ENCODE measurements at places on chromosomes 4 and X. TPM values are rescaled to one million over a fixed set of nuclear protein-coding genes. Genes with fewer than 3 reads are reported as not detected.

- no peak for DNase-seq
Measured at GRCh38 chr4:23750125-23750524, 139.7 kb downstream of the PPARGC1A start.

GRCh38 chr4:123127218-123127617, 204.8 kb upstream of the NUDT6 start:
- DNase-seq, result no peak

DNA sequence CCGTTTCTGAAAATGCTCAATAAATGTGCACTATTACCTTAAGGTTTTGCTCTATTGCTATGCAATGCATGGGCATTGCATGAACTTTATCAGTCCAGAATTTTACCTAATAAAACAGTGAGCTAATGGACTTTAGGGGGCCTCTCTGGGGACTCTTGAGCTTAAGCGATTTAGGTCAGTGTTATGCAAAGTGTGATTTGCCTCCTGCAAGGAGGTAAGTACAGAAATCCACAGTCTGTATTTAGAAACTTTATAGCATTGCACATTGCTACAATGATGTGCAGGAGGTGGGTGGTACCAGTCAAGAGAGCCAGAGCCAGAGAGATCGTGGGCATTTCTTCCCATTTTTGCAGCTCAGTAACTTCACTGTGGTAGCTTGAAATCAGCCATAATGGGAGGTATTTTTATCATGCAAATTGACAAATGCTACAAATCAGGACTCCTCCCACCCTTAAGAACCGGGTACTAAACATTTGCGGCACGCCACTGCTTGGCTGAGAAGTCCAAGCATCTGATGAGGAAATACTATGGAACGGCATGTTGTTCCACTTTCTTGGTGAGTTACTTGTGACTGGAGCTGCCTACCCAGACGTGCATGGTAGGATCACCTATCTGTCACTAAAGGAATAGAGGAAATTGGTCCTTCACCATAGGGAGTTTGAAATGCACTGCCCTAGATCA, 174.6 kb upstream of the PGRMC2 start:
- DNase-seq, result no peak

DNA sequence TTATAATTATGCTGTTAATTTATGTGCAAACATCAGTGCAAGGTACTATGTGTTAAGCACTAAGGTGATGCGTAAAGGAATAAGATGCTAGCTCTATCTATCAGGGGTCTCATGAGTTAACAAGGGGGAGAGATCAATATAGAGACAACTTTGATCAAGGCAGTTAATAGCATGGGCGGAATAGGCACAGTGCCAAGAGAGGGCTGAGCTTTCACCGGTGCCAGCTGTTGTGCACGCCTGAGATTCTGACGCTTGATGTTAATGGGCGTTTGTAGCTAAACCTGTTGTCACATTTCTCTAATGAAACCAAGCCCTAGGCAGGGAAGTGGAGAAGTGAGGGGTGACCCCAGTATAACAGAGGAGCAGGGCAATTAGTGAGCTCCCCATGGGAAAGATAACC, 86.0 kb upstream of the NMU start:
- DNase-seq, result no peak

- DNase-seq, result no peak
Measured at GRCh38 chr4:185183622-185184281, 20.0 kb downstream of the CFAP97 start.

DNA sequence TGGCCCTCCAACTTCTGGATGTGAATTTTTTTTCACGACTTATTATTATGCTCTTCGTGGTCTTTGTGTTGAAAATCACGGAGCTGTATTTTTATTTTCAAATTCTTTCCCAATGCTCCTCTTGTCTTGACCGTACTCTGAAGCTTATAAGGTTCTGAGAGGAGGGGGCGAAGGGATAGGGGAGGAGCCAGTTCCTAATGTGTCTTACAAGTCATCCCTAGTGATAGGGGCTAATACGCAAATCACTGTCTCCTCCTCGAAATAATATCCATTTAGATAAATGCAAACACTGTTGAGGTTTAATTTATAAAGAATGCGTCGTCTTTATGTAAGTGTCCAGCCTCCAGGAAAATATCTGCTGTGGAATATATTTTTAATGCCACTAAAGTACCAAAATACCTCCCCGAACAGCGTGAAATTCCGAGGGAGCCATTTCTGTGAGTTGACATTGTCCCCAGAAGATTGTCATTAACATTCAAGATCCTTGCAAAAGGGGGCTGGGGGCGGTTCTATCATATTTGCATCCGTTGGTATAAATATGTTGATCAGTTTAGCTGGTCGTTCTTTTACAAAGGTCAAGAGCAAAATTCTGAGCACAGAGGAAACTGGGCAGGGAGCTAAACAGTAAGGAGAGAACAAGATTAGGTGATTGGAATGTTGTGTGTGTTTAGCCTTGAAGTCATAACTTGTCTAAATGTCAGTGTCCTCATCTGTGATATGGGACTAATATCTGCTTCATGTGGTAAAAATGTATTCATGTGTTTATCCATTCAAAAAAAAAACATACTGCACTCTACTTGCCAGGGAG, 3.7 kb upstream of the FAT1 start:
- no peak for DNase-seq

GRCh38 chrX:115589419-115589818, 28.4 kb downstream of the PLS3 start:
- DNase-seq, result no peak

- no peak for DNase-seq
Measured at GRCh38 chr4:79611026-79611425, 203.0 kb upstream of the GK2 start.

GRCh38 chr4:25811841-25812240, 50.9 kb downstream of the SEL1L3 start:
- DNase-seq, result no peak

DNA sequence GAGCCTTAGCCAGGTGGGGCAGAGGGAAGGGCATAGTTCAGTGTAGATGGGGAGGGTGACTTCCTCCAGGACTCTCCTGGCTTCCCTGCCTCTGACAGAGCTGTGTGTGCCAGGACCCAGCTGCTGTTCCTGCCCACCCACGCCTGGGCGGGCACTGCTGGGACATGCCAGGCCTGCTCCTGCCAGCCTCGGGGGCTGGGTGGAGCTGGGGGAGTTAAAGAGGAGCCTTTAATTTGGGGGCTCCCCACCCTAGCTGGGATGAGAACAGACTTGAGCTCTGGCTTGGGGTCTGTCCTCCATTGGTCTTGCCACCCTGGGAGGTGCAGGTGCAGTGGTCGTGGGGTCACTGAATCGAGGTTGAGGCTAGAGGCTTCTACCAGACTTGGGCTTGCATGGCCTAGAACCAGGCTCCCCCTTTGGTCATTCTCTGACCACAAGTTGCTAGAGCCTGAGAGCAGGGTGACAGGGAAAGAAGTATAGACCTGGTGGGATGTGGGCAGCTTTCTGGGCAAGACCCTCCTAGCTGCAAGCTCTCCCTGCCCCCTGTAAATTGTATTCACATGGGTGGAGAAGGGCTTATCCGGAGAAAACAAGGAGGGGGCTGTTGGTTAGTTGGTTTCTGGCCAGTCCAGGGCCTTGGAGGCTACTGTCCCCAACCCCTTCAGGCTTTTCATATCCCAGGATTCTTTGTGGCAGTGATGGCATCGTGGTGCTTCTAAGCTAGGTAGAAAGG, 5.7 kb downstream of the EFNB1 start:
- no peak for DNase-seq

- no peak for DNase-seq
Measured at GRCh38 chrX:118698516-118699170, 28.8 kb upstream of the IL13RA1 start.

- DNase-seq, result no peak
Measured at GRCh38 chrX:22116605-22117546, 84.8 kb downstream of the PHEX start.

- no peak for DNase-seq
Measured at GRCh38 chrX:42515939-42516338, 262.0 kb downstream of the PPP1R2C start.

GRCh38 chrX:71111921-71112431, 599 bp upstream of the IL2RG start:
- DNase-seq, result no peak

- no peak for DNase-seq
Measured at GRCh38 chrX:49220100-49220499, 13.0 kb downstream of the CACNA1F start.

GYG2 gene
- 0.75 TPM for total RNA-seq

MCTS1 gene
- total RNA-seq, result 54.2 TPM

PRRG1 gene
- total RNA-seq, result 28.1 TPM

TLR8 gene
- total RNA-seq, result not detected

SMIM10L2A gene
- total RNA-seq, result 0.65 TPM

MAGEA9B gene
- total RNA-seq, result not detected

TBC1D9 gene
- total RNA-seq, result 15.1 TPM

H2BW1 gene
- total RNA-seq, result not detected

SH3D19 gene
- total RNA-seq, result 21.4 TPM

Data from epithelial cell of proximal tubule (primary cell).